Neuronal stem cell (in vitro differentiated cells): ENCODE measurements at places on chromosomes 7 and 10.
A peak's percentile ranks its signal among the peaks of the same experiment; 100 is the strongest.

DNA sequence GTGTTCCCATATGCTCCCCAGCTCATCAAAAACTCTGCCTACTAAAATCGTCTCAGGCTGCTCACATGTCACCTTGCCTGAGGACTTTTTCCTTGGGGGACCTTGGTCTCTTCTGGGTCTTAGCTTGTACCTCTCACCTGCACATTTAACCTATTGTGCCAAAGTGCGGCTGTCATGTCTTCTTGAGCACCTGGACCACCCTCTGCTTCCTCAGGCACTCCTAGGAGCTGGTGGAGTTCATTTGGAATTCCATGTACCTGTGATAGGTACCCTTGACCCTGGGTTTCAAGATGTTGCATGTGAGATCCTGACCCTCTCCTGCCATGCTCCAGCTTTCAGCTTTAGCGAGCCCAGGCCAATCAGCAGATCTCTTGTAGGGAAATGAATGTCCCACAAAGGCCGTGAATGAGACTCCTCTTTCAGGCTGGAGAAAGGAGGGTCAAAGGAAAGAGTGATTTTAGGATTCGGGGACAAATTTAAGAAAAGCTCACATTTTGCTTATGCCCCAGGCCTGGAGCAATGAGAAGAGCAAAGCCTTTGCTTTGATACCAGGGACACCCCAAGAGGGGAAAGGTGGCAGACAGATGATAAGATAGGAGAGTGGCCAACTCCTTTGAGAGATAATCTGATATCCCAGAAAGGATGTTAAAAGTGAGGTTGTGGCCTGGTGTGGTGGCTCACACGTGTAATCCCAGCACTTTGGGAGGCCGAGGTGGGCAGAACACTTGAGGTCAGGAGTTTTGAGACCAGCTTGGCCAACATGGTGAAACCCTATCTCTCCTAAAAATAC, 10.6 kb upstream of the DNAJB12 start:
- DNase-seq: no peak

DNA sequence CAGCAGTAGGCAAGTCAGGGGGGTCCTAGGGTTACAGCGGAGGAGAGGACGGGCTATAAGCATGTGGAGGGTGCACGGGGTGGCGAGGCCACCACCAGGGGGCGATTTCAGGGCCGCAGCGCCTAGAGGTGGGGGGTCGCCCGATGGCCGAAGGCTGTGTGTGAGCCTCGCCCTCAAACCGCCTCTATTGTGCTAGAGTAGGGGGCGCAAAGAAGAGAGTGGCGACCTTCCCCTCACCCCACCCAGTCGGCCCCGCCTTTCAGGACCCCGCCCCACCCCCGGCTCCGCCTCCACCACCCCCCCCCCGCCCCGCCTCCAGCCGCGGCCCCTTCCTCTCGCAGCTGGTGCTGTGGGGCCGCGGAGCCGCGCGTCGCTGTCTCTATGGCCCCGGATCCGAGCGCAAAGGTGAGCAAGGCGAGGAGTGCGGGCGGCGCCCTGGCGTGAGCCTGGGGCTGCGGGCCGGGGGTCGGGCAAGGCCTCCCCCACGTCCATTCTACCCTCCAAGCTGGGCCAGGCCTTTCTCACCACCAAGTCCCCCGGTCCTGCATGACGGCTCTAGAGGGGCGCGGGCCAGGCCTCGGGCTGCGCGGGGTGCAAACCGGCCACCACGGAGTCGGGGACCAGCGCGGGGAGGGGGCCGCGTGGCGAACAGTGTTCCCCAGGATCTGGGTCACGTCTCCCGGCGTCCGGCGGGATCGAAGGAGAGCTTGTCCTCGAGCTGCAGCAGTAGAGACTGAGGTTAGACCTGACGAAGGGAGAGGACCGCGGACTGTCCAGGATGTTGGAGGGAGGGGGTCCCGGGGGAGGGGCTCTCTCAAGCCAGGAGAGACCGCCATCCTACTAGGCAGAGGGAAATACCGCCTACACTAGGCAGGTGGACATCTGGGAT, at the start of gene SEMA4G:
Gene SEMA4G (plus strand): TSS at position 318 of the 889 bp plus-strand sequence. CDS start 3,409 bp downstream, outside the sequence.
- peak; percentile 56 for DNase-seq

DNA sequence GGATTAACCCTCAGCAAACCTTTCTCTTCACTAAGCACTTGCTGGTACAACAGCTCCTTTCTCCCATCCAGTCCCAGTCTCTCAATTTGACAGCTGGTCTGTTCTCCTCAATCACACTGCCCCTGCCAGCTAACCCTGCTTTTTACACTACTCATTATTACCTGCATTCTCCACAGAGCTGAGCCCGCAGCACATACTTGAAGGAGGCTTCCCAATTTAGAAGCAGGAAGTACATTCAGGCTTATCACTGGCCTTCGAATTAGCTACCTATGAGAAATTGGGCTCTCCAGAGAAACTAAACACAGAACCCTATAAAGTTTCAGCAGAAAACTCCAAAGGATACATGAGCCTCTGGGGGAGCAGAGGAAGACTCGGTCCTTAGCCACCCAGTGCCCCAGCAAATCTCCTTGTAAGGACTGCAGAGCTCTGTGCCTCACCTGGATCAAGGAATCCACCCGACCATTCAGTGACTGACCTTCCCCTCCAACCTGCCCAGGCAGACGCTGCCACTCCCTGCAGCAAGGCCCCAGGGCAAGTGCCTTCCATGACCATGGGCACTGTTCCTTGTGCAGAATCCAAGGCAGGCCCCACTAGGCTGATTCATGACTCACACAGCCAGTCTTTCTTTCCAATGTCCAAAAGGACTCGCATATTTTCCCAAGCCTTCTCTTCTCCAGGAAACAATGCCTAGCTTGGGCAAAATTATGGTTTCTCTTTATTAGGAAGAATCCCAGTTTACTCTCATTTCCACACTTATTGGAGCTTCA, 68.0 kb downstream of the VOPP1 start:
- DNase-seq: no peak

GRCh38 chr7:77415476-77415822, 700 bp downstream of the GSAP start:
- no peak for DNase-seq

DNA sequence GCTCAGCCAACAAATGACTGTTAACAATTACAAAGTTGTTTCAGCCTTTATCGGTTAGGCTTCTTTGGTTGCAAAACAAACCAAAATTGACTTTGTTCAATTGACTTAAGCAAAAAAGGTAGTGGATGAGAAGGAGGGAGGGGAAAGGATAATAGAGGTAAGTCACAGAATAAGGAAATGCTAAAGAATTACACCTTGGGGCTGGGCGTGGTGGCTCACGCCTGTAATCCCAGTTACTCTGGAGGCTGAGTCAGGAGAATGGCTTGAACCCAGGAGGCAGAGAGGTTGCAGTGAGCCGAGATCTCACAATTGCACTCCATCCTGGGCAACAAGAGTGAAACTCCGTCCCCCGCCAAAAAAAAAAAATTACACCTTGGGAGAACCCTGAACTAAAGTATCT, 41.4 kb downstream of the AHCYL2 start:
- DNase-seq: no peak

- DNase-seq: no peak
Measured at GRCh38 chr10:15821046-15821683, 39.1 kb downstream of the MINDY3 start.

- DNase-seq: no peak
Measured at GRCh38 chr7:115844857-115845256, 185.7 kb downstream of the TFEC start.

- no peak for DNase-seq
Measured at GRCh38 chr7:12584930-12585329, 14.4 kb downstream of the SCIN start.

DNA sequence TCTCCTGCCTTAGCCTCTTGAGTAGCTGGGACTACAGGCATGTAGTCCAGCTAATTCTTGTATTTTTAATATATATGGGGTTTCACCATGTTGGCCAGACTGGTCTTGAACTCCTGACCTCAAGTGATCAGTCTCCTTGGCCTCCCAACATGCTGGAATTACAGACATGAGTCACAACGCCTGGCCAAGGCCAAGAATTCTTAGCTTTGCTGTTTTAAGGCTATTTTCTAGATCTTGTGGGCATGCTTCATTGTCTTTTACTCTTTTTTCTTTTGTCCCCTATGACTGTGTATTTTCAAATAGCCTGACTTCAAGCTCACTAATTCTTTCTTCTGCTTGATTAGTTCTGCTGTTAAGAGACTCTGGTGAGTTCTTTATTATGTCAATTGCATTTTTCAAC, 56.4 kb upstream of the TAS2R16 start:
- DNase-seq: no peak

DNA sequence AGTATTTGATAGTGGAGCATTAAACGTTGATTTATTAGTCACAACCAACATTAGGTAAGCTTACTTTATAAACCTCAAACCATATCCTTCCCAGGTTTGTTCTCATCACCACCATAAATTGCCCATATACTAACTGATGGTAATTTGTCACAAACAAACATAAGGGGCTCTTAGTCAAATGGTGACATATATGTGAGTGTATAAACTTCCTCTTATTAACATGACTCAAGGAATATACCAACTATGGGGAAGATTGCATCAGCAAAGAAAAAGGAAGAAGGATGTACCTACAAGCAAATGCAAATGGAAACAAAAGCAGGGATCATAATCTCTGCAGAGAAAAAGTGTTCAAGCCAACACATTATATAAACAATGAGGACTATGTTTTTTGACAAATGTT, 418.2 kb upstream of the AKR1E2 start:
- DNase-seq: no peak

GRCh38 chr7:91311839-91312238, 47.6 kb downstream of the FZD1 start:
- no peak for DNase-seq

- no peak for DNase-seq
Measured at GRCh38 chr10:121633056-121633455, 34.8 kb upstream of the FGFR2 start.

GRCh38 chr7:19772306-19772705, 1.1 kb downstream of the TMEM196 start:
- DNase-seq: peak; percentile 17

GRCh38 chr7:50953820-50954219, 171.1 kb upstream of the GRB10 start:
- DNase-seq: no peak

- DNase-seq: no peak
Measured at GRCh38 chr10:111007486-111007885, 69.3 kb upstream of the ADRA2A start.

- no peak for DNase-seq
Measured at GRCh38 chr10:133327651-133328357, 8.9 kb downstream of the CALY start.

DNA sequence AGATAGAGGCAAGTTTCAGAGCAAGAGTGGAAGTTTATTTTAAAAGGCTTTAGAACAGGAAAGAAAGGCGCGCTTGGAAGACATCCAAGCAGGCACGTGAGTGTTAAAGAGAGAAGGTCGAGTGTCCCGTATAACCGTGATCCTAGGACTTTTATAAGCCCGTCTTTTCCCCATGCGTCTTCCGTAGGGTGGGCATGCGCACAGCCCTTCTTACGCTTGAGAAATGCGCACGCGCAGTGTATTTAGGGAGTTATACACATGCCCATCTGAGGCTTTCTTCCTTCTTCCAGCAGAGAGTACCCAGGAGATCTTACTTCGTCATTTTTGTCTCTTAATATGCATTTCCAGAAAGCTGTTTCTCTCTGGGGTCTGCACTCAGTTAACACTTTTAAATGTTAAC, 52.4 kb downstream of the CALD1 start:
- DNase-seq: no peak

DNA sequence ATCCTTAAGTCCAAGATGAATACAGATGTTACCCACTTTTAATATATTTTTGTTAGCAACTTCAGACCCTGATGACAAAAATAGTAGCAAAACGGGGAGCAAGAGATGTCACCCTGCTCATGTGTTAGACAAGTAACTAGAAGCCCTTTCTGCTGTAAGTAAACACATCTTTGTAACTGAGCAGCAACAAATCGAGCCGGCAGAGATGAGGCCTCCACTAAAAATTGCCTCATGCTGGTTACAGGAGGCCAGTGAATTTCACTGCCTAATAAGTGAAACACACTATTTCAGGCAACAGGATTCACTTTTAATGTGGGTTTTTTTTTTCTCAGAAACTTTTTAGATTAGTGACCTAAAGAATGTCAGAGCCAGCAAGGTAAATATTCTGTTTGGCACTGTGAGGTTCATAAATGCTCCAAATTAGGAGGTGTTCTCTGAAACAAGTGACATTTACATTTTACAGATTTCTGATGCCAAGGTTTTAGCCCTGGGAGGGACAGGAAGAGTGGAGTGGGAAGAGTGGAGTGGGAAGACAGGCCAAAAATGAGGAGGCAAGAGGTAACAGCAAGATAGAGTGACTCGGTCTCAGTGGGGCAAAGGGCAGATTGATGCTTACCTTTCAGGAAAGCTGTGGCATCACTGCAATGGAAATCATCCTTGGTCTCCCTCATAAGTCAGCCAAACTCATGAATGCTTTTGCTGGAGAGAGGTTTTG, 53.6 kb upstream of the LRRC17 start:
- no peak for DNase-seq

- DNase-seq: no peak
Measured at GRCh38 chr7:37570145-37570544, 113.4 kb upstream of the GPR141 start.

GRCh38 chr10:34768261-34768971, 46.7 kb downstream of the PARD3 start:
- no peak for DNase-seq

DNA sequence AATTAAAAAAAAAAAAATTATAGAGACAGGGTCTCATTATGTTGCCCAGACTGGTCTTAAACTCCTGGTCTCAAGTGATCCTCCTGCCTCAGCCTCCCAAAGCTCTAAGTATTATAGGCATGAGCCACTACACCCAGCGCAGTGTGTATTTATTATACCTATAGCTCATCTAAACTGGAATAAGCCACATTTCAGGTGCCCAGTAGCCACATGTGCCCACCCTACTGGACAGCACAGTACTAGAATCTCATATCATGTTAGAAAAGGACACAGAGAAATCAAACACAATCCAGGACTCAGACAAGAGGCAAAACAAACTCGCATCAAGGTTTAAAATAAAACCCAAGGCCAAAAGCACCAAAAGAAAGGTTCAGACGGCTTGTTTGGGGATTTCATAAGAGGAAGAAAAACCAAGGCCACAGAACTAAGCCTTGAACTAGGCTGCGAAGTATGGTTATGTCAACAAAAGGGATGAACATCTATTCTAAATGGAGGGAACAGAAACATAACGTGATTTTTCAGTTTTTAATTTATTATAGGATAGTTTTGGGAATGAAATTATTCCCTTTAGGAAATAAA, 32.3 kb downstream of the SLC16A9 start:
- DNase-seq: no peak

GRCh38 chr7:19663816-19664462, 44.9 kb downstream of the POLR1F start:
- no peak for DNase-seq

GRCh38 chr7:105426606-105427146, 38.0 kb upstream of the SRPK2 start:
- DNase-seq: no peak

DNA sequence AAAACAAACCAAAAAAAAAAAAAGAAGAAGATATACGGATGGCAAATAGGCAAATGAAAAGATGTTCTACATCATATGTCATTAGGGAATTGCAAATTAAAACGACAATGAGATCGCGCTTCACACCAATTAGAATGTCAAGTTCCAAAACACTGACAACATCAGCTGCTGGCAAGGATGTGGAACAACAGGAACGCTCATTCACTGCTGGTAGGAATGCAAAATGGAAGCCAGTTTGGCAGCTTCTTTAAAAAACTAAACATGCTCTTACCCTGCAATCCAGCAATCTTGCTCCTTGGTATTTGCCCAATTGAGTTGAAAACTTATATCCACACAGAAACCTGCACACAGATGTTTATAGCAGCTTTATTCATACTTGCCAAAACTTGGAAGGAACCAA, 34.8 kb downstream of the CALML5 start:
- no peak for DNase-seq

- DNase-seq: no peak
Measured at GRCh38 chr7:7713730-7714129, 4.7 kb downstream of the RPA3 start.
